Erythroblast (primary cell): ENCODE measurements at places on chromosomes 7 and 10.

- DNase-seq: no peak
These were observed 13.5 kb downstream of the FOXL3 start for GRCh38 chr7:303425-303824.

GRCh38 chr7:42186151-42186550 is 50.9 kb downstream of the GLI3 start:
- DNase-seq: no peak

- peak; percentile 59 for DNase-seq
These were observed 2.9 kb downstream of the KLF6 start for GRCh38 chr10:3782146-3782450.

DNA sequence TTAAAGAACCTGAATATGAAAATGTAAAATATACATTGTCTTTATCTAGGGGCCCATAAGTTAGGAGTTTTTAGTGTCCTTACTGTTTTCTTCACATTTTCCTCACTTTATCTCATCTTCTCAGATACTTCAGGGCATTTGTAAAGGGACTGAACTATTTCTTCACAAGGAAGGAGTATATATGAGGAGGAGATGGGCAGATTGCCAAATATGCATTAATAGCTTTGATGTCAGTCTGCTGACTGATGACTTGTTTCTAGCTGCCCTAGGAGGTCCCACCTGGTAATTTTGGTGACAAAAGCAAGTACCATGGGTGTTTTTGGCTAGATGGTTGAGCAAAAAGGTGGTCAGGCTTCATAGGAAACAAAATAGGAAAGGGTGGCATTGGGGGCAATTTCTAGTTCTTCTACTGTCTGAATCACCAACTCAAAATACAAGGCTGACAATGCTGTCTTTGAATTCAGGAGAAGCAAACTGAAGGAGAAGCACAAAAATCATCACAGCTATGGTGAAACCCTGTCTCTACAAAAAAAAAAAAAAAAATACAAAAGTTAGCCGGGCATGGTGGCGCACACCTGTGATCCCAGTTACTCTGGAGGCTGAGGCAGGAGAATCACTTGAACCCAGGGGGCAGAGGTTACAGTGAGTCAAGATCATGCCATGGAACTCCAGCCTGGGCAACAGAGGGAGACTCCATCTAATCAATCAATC is 10.4 kb upstream of the STRIP2 start:
- peak; percentile 80 for DNase-seq

DNA sequence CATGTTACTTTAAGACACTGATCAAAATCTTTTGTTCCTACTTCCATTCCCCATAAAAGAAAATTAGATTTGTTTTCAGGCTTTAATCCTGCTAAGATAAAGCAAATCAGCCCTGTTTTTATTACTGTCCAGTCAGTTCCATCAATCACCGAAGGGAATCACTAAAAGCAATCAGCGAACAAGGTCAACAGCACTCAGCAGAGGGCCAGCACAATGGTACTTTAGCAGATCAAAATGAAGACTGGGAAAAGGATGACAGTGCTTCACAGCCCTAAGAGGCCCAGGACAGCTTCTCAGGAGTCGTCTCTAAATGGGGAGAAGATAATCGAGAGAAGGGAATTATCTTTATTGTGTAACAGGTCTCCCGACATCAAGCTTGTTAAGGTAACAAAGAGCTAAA is 32.7 kb downstream of the SEM1 start:
- no peak for DNase-seq
